Lung (tissue), 17 donors: ENCODE measurements at places on chromosomes 12 and 14.
A peak's percentile ranks its signal among the peaks of the same experiment; 100 is the strongest.

GRCh38 chr14:101373690-101374295, 187.5 kb upstream of the DIO3 start:
- no peak for DNase-seq

DNA sequence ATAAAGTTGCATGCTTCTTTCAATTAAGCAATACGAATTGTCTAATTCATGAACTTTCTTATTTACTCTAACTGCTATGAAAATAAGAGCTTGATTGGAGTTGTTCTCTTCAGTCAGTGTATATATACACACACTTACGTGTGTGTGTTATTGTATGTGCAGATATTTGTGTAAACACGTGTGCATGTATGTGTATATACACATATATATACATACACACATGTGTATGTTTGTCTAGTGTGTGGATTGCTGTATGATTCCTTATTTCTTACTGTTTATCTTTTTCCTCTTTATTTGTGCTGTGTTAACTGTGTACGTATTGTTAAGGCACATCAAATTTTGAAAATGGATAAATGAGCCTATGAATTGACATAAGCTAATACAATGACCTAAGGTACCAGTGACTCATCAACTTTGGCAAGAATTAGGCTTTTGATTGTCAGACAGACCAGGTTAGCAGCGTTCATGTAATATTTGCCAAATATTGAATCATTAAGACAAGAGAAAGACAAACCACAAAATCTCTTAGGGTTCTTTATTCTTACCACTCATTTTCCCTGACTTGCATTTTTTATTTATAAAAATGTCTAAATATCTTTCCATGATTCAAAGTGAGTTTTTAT, 423.9 kb downstream of the SOX5 start:
- no peak for DNase-seq

DNA sequence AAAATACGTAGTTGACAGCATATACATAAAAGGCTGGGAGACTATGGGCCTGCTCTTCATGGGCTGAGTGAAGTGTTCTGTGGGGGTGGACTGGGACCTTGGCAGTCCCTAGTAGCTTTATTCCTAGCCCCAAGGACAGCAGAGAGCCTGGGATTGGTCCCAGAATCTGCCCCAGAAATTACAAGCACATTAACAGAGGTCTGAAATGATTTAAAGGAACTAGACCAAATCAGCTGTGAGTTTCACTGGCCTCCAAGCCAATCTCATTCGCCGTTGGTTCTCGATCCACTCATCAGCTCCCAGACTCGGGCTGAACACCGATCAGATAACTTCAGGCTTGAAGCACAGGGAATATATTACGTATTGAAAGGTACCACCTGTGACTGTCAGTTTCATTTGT, 77.0 kb upstream of the PSMC1 start:
- DNase-seq: no peak

- no peak for DNase-seq
Observed at GRCh38 chr14:91963465-91963864, 16.0 kb upstream of the FBLN5 start.

DNA sequence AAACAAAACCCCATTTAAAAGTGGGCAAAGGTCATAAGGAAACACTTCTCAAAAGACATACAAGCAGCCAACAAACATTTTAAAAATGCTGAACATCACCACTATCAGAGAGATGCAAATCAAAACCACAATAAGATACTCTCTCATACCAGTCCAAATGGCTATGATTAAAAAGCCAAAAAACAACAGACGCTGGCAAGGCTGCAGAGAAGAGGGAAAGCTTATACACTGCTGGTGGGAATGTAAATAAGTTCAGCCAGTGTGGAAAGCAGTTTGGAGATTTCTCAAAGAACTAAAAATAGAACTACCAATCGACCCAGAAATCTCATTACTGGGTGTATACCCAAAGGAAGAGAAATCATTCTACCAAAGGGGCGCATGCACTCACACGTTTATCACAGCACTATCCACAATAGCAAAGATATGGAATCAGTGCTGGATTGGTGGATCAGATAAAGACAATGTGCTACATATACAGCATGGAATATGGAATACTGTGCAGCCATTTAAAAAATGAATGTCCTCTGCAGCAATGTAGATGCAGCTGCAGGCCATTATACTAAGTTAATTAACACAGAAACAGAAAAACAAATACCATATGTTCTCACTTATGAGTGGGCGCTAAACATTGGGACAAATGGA, 102.1 kb upstream of the DAAM1 start:
- peak; percentile 79 for DNase-seq

DNA sequence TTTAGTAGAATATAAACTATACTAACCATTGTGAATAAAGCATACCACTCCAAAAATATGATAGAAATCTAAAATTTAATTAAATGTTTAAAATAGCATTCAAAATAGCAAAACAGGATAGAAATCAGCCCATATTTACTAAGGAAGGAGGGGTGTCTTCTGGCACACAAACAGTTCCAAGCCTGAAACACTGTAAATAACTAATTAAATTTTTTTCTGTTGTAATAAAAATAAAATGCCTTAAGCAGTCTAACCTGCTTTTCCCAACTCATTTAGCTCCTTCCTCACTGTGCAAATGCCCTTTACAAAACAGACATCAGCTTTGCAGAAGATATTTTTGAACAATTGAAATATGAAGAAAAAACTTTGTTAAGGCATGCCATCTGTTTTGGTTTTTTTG, 707.1 kb upstream of the USP15 start:
- no peak for DNase-seq

- DNase-seq: no peak
Observed at GRCh38 chr14:23013054-23013748, 3.3 kb upstream of the C14orf93 start.

- no peak for DNase-seq
Observed at GRCh38 chr14:104112113-104112505, 26.3 kb upstream of the KIF26A start.

- DNase-seq: peak; percentile 29
Observed at GRCh38 chr14:64841121-64841651, 38.5 kb downstream of the SPTB start.

GRCh38 chr12:26651566-26652188, 181.3 kb downstream of the ITPR2 start:
- peak; percentile 65 for DNase-seq
